ENCODE measurements at places on chromosomes 3 and 15. TPM values are rescaled to one million over a fixed set of nuclear protein-coding genes. Genes with fewer than 3 reads are reported as not detected.

DNA sequence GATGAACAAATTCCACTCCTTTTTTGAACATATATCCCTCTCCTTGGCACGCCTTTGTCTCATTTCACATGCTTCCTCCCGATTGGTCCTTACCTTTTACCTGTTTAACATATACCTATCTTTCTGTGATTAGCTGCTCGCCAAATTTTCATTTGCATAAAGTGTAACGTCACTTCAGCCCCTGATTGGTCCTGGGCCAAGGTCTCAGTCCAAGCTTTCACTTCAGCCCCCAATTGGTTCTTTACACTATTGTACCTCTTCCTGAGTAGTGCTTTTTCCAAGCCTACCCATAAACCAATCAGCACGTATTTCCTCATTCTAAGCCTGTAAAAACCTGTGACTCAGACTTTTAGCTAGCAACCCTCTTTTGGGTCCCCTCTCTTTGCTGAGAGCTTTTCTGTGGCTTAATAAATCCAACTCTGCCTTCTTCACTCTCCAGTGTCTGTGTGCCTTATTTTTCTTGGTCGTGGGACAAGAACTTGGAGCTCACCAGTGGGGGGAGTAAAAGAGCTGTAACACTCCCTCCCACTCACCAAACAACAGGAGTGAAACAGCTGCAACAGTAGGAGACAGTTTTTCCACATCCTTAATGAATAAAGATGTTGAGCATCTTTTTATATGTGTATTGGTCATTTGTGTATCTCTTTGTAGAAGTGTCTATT lies 584 bp upstream of the XCR1 start:
- DNase-seq: no peak
- H3K27ac ChIP-seq: no peak overlapping the region
- no peaks in the 10 kb centered on the region for H3K36me3 ChIP-seq
- H3K27me3 ChIP-seq: no peaks in the 10 kb centered on the region
- H3K4me3 ChIP-seq: no peak overlapping the region

DNA sequence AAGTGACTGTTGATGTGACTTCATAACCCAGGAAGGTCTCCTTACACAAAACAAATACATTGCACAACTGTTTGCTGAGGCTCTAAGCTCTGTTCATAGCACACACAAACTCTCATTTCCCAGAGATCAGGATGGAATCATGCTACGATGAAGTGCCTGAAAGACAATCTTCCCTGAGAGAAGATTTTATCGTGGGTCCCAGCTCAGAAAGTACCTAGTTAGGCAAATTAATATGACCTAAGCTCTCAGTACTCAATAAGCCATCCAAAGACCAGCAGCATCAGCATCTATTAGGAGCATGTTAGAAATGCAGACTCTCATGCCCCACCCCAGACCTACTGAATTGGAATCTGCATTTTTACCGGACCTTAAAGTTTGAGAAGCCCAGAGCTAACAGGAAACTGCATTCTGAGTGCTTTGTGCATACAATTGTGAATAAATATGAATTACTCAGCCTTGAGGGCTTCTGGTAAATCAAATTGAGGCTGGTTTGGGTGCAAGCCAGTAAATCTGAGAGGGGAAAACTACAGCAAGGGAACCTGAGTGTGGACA lies 161.5 kb upstream of the C2CD4B start:
- no peak overlapping the region for H3K4me3 ChIP-seq
- no peak for DNase-seq
- no peaks in the 10 kb centered on the region for H3K27me3 ChIP-seq
- no peak overlapping the region for H3K27ac ChIP-seq
- H3K4me1 ChIP-seq: no peaks in the 10 kb centered on the region

DNA sequence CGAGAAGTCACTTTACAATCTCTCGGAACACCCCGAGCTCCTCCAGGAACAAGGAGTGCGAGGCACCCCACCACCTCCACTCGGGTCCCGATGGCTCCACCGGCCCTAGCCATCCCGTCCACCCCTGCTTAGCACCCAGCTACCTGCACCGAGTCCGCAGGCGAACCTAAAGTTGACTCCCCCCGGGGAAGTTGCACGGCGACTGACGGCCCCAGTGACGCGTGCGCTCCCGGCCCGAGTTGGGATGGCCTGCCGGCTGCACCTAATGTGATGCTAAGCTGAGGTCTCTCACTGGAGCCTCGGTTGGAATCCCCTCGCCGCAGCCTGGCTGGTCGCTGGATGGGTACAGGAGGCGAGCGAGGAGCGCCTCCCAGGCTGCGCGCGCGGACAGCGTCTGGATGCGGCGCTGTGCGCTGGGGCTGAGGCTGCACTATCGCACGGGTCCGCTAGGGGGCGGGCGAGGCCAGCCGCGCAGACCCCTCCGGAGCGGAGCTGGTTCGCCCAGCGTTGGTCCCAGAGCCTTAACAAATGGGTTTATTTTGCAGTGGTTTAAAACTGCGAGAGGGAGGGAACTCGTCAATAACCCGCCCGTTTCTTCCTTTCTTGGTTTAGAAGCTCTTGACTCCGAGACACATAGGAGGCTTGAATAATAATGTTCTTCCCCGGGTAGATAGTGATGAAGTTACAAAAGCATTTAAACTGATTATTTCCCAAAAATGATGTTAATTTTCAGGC lies at the start of gene OXTR:
OXTR (minus strand) TSS at position 526 of the 735 bp plus-strand sequence. CDS start 1,426 bp downstream, outside the sequence.
- H3K27me3 ChIP-seq: peaks cover 8% of the 10 kb centered on the region
- no peak within 1 kb of the TSS for H3K4me3 ChIP-seq
- H3K4me1 ChIP-seq: peaks cover 8% of the 10 kb centered on the region

Gene LARP6
- polyA plus RNA-seq: 0.05 TPM

Gene GNAT1
- not detected for polyA plus RNA-seq

Gene AQP9
- not detected for polyA plus RNA-seq
